Breast epithelium (tissue), 4 donors: ENCODE measurements at places on chromosomes 16 and 17. TPM values are rescaled to one million over a fixed set of nuclear protein-coding genes. Genes with fewer than 3 reads are reported as not detected.

Gene NOD2
- 2.6 TPM for total RNA-seq

Gene PRSS36
- 0.98 TPM for total RNA-seq

DNA sequence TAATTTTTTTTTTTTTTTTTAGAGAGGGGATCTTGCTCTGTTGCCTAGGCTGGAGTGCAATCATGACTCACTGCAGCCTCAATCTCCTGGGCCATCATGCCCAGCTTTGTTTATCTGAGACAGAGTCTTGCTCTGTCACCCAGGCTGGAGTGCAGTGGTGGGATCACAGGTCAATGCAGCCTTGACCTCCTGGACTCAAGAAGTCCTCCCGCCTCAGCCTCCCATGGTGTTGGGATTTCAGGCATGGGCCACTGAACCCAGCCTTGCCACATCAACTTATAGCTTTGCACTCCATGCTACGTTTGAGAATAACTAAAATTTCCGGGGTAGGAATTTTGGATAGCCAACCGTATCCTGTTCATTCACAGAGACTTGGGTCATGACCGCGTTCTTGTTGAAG lies 30.6 kb downstream of the RNF213 start:
- no peaks in the 10 kb centered on the region for H3K36me3 ChIP-seq
- no peaks in the 10 kb centered on the region for H3K4me1 ChIP-seq

GRCh38 chr16:10355589-10355988 lies 30.3 kb upstream of the ATF7IP2 start:
- no peaks in the 10 kb centered on the region for H3K4me1 ChIP-seq
- no peaks in the 10 kb centered on the region for H3K36me3 ChIP-seq
- no peaks in the 10 kb centered on the region for H3K27me3 ChIP-seq
- DNase-seq: no peak
- H3K27ac ChIP-seq: no peak overlapping the region

DNA sequence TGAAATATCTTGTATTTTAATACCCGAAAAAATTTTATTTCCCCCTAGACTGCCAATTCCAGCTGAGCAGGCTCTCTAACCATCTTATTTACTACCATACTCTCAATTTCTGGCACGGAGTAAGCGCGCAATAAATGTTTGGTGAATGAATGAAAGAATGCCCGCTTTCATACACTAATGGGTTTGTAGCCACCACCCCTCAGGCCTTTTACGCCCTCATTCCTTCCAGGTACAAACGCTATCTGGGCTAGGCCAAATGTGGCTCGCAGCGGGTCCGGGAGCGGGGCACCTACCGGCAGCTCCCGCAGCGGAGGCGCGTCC lies 536 bp upstream of the PLD2 start:
- H3K27ac ChIP-seq: peak overlapping the region; percentile 80
- DNase-seq: no peak
- H3K27me3 ChIP-seq: no peaks in the 10 kb centered on the region
- H3K36me3 ChIP-seq: no peaks in the 10 kb centered on the region
- peak overlapping the region; percentile 88 for H3K4me3 ChIP-seq
- peaks cover 9% of the 10 kb centered on the region for H3K4me1 ChIP-seq

GRCh38 chr17:73902416-73903181 lies 258.4 kb upstream of the SDK2 start:
- peaks cover 37% of the 10 kb centered on the region for H3K27me3 ChIP-seq
- H3K36me3 ChIP-seq: no peaks in the 10 kb centered on the region
- no peak for DNase-seq
- peak overlapping the region; percentile 48 for H3K4me3 ChIP-seq
- H3K4me1 ChIP-seq: no peaks in the 10 kb centered on the region

DNA sequence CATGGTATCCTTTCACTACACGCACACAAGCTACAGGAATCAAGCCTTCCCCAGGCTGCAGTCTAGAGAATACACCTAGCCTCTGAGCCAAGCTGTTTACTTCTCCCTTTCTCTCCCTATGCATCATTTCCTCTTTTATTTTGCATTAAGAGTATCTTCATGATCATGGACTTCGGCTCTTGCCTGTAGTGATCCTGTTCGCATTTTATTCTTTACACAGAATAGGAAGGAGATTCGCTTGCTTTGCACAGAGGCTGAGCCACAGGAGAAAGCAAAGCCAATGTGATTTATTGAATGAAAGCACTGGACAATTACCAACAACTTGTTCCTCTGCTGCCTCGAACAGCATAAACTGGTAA lies 172.7 kb downstream of the ANKFN1 start:
- H3K4me3 ChIP-seq: no peak overlapping the region
- H3K27me3 ChIP-seq: no peaks in the 10 kb centered on the region
- H3K36me3 ChIP-seq: no peaks in the 10 kb centered on the region
- H3K27ac ChIP-seq: no peak overlapping the region
- H3K4me1 ChIP-seq: no peaks in the 10 kb centered on the region
- no peak for DNase-seq

DNA sequence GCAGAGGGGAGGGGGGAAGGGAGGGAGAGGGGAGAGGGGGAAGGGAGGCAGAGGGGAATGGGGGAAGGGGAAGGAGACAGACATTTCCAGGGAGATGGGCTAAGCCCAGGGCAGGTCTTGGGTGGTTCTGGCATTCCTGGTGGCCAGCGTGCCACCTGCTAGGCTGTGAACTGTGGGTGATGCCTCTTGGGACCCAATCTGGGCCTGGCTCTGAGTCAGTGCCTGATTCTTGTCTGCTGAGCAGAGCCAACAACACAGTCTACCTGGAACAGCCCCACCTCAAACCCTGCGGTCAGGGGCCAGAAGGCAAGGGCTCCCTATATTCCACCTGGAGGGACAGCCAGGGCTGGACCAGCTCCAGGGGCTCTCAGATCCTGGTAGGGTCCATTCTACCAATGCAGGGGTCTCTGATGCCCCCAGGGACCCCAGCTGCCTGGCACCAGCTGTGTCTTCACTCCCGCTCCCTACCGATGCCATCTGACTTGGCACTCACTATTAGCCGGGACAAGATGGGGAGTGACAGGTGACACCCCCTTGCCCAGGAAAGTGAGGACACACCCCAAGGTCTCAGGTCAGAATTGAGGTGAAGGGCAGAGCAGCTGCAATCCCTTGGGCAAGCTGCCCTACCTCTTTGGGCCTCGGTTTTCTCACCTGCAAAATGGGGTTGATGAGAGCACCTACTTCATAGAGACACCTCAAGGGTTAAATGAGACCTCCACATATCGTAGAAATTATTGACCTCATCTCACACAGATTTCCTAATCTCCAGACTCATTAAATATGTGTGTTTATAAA lies 87.2 kb downstream of the LITAF start:
- no peaks in the 10 kb centered on the region for H3K27me3 ChIP-seq
- no peak overlapping the region for H3K4me3 ChIP-seq
- H3K4me1 ChIP-seq: peaks cover 13% of the 10 kb centered on the region
- H3K27ac ChIP-seq: peak overlapping the region; percentile 37
- H3K36me3 ChIP-seq: no peaks in the 10 kb centered on the region

GRCh38 chr16:67461600-67462278 lies 19.2 kb downstream of the ATP6V0D1 start:
- H3K27ac ChIP-seq: peak overlapping the region; percentile 94
- peaks cover 38% of the 10 kb centered on the region for H3K4me1 ChIP-seq
- no peaks in the 10 kb centered on the region for H3K36me3 ChIP-seq
- peak; percentile 82 for DNase-seq
- H3K4me3 ChIP-seq: no peak overlapping the region

GRCh38 chr17:40373324-40373723 lies 8.8 kb upstream of the GJD3 start:
- no peaks in the 10 kb centered on the region for H3K27me3 ChIP-seq
- no peaks in the 10 kb centered on the region for H3K36me3 ChIP-seq
- no peaks in the 10 kb centered on the region for H3K4me1 ChIP-seq
- DNase-seq: no peak

DNA sequence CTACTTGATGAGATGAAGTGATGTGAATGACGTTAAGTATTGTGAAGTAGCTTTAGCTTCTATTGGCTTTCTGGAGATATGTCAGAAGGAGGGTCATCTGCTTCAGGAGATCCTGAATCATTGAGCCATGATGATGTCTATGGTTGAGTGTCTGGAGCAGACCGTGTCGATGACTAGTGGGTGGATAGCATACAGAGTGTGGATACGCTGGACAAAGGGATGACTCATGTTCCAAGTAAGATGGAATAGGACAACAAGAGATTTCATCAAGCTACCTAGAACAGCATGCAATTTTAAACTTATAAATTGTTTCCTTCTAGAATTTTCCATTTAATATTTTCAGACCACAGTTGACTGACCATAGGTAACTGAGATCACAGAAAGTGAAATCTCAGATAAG lies 116.1 kb upstream of the RBBP6 start:
- no peak for DNase-seq
- H3K36me3 ChIP-seq: no peaks in the 10 kb centered on the region
- no peaks in the 10 kb centered on the region for H3K4me1 ChIP-seq

DNA sequence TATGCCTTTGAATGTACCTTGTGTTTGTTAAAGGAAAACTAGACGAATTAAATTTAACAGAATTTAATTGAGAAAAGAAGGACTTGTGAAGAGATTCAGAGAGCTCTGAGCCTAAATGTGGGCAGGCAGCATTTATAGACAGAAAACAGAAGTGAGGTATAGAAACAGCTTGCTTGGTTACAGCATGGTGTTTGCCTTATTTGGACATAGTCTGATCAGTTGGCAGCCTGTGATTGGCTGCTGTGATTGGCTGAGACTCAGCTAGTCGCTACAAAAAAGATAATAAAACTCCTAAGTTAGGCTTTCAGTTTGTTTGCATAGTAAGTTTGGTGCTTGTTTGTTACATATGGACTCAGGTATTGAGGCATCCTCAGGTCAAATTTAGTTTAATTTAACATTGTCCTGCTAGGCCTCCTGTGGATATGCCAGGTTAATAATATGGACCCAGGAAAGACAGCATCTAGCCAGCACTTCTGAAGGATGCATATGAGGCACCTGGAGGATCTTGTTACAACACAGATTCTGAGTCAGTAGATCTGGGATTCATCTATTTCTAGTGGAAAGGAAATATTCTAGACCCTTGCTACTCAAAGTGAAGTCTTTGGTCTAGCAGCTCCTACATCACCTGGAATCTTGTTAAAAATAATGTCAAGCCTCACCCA lies 43.4 kb downstream of the SLFN5 start:
- no peak for DNase-seq
- H3K27me3 ChIP-seq: no peaks in the 10 kb centered on the region
- no peak overlapping the region for H3K27ac ChIP-seq
- H3K4me3 ChIP-seq: no peak overlapping the region

- H3K4me1 ChIP-seq: peaks cover 7% of the 10 kb centered on the region
- H3K4me3 ChIP-seq: no peak overlapping the region
- H3K27me3 ChIP-seq: no peaks in the 10 kb centered on the region
- DNase-seq: no peak
Measured at GRCh38 chr16:1809281-1809801, 15.8 kb upstream of the IGFALS start.

DNA sequence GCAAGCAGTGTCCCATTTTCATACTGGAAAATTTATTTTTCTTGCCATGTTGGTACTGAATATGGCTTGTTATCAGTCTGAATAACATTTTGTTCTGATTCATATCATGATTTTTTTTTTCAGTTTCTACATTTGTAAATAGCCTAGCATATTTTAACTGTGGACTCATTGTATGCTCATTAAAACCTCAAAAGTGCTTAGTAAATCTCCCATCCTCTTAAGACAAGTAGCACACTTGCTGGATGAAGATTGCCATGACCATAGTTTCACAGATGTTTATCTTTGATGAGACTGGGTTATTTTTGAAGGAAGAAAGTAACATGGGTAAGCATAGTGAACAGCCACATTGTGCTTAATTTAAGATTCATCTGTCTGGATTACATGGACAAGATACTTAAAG lies 878 bp downstream of the KRT10 start:
- no peak overlapping the region for H3K27ac ChIP-seq
- H3K4me1 ChIP-seq: no peaks in the 10 kb centered on the region
- H3K36me3 ChIP-seq: no peaks in the 10 kb centered on the region
- no peaks in the 10 kb centered on the region for H3K27me3 ChIP-seq
- H3K4me3 ChIP-seq: no peak overlapping the region

GRCh38 chr16:73192232-73192894 lies 144.4 kb upstream of the ZFHX3 start:
- H3K4me3 ChIP-seq: no peak overlapping the region
- H3K27me3 ChIP-seq: no peaks in the 10 kb centered on the region
- no peaks in the 10 kb centered on the region for H3K4me1 ChIP-seq
- no peaks in the 10 kb centered on the region for H3K36me3 ChIP-seq
- DNase-seq: no peak
- no peak overlapping the region for H3K27ac ChIP-seq

DNA sequence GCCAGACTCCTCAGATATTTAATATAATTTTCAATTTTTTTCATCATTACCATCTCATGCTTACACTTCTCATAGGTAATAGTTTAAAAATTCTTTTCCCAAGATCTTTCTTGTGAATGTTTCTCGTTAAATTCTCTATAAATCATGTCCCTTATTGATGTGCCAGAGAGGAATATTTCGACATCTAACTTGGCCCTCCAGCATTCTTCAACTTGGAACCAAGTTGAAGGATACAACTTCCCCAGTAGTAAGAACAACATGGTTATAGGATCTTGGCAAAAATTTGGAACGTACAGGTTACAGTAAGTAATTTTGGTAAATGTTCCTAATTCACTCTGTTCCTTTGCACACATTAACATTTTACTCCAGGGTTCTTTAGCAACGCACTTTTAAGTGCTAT lies 731.8 kb downstream of the CDH11 start:
- no peaks in the 10 kb centered on the region for H3K27me3 ChIP-seq
- H3K4me3 ChIP-seq: no peak overlapping the region
- no peaks in the 10 kb centered on the region for H3K36me3 ChIP-seq
- H3K4me1 ChIP-seq: no peaks in the 10 kb centered on the region
- no peak overlapping the region for H3K27ac ChIP-seq

GRCh38 chr17:38982858-38983746 lies 15.9 kb upstream of the FBXO47 start:
- DNase-seq: no peak
- no peaks in the 10 kb centered on the region for H3K36me3 ChIP-seq
- no peaks in the 10 kb centered on the region for H3K4me1 ChIP-seq
- H3K27me3 ChIP-seq: no peaks in the 10 kb centered on the region
- peak overlapping the region; percentile 20 for H3K27ac ChIP-seq

GRCh38 chr16:67277999-67278772 lies 1.1 kb upstream of the PLEKHG4 start:
- no peaks in the 10 kb centered on the region for H3K36me3 ChIP-seq
- H3K4me3 ChIP-seq: peak overlapping the region; percentile 57
- H3K4me1 ChIP-seq: peaks cover 8% of the 10 kb centered on the region
- DNase-seq: no peak
- peak overlapping the region; percentile 91 for H3K27ac ChIP-seq
